Dorsolateral prefrontal cortex (tissue), 122 donors: ENCODE measurements at places on chromosomes 6 and 20.

GRCh38 chr6:19368511-19368910, 468.7 kb upstream of the ID4 start:
- no peak for DNase-seq

DNA sequence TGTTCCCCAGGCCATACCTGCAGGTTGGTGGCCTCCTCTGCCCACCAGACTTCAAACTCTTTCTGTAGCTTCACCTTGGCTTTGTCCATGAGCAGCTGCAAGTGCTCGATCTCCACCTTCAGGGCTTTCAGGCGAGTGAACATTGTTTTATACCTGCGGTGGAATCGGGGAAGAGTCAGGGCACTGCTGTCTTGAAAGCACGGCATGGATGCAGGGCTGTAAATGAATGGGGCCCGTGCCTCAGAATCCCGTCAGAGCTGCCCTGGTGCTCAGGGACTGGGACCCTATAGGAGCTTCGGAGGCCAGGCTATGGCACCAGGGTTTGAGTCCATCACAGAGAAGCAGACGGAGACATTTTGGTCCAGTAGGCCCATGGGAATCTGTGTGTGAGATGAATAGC, 37.9 kb upstream of the KCNK16 start:
- DNase-seq, result no peak

DNA sequence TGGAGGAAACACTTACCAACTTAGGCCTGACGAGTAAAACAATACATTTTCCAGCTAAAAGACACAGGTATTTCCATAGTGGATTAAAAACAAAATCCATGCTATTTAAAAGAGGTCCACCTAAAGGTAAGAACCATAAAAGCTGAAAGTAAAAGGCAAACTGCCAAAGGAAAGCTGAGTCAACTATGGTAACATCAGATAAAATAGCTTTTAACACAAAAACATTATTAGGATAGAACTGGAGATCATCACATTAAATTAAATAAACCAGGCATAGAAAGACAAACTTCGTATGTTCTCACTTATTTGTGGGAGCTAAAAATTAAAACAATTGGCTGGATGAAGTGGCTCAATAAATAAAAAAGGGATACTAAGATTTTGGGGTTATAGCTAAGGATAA, 166.8 kb upstream of the SLC22A16 start:
- no peak for DNase-seq

GRCh38 chr6:33633084-33633461, 12.0 kb downstream of the ITPR3 start:
- no peak for DNase-seq

DNA sequence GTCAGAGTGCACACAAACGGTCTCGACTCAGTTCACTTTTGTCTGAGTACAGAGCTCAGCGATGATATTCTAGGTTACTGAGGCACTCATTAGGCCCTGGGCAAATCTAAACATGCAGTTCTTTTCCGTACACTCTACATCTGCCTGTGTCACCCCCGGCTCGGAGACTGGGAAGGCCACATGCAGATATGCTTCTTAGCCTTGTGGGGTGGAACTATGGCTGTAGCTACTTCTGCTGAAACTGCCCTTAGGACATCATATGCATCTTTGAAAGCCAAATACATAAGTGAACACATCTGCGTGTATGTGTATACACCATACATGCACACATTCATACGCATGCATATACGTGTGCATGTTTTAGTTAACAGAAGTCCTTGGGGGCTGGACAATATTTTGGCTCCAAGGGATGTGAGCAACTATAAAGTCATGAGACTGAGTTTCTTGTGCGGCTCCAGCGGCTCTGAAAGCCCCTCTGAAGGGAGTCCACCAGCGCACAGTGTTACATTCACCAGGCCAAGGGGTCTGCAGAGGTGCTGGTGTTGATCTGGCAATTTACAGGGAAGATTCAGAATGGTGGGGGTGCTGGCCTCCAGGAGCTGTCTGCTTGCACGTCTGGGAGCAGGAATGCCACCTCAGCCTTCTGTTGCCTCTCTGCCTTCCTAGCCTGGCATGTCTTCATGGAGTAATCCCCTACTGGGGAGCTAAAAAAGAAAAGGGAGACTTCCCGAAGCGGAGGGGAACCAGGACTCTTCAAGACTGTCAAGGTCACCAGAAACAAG, 31.6 kb downstream of the PSMG4 start:
- DNase-seq, result no peak
